Thoracic aorta (tissue), 2 donors: ENCODE measurements at places on chromosomes 6 and 20. TPM values are rescaled to one million over a fixed set of nuclear protein-coding genes. Genes with fewer than 3 reads are reported as not detected.

Gene CLIC5
- 2.2 TPM for total RNA-seq

Gene TFB1M
- total RNA-seq = 6.6 TPM

Gene TFAP2B
- total RNA-seq = not detected

Gene CAP2
- total RNA-seq = 20.8 TPM

DNA sequence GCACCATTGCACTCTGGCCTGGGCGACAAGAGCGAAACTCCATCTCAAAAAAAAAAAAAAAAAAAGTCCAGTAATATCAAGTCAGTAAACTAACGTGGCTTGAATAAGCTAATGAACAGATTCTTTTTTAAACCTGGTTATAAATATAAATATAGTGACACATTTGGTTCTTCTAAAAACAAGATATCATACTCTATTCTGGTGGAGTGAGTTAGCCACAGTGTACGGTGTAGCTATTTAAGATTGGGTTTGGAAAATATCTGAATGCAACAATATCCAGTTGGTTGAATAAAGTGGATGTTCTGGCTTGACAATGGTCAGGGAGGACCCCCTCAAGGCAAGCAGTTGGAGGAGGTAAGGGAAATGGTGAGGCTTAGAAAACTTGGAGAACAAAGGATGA, 5.9 kb upstream of the DEK start:
- DNase-seq = no peak

GRCh38 chr20:16057651-16058050, 515.6 kb downstream of the KIF16B start:
- no peak for DNase-seq

DNA sequence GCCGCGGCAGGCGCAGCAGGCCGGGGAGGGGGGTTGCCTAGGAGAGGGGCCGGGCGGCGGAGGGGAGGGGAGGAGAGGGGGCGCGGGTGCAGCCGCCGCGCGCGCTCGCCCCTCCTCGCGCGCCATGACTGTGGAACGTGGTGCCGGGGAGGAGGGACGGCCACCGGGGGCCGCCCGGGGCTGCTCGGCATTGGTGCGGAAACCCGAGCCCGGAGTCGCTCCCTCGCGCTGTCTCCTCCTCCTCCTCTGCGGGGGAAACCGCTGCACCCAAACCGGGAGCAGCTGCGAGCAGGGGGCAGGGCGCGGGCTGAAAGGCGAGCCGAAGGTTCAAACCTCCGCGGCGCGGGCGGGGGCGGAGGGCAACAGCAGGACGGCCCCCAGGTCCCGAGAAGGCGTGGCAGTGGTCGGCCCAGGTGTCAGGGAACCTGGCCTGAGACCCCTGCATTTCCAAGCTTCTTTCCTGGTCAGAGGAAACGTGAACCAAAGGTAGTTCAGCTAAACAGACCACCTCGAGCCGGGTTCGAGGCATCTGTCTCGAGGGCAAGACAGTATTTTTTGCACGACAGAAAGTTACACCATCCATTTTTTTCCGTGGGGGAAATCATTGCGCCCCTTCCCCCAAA, 1.4 kb upstream of the TRERF1 start:
- no peak for DNase-seq

DNA sequence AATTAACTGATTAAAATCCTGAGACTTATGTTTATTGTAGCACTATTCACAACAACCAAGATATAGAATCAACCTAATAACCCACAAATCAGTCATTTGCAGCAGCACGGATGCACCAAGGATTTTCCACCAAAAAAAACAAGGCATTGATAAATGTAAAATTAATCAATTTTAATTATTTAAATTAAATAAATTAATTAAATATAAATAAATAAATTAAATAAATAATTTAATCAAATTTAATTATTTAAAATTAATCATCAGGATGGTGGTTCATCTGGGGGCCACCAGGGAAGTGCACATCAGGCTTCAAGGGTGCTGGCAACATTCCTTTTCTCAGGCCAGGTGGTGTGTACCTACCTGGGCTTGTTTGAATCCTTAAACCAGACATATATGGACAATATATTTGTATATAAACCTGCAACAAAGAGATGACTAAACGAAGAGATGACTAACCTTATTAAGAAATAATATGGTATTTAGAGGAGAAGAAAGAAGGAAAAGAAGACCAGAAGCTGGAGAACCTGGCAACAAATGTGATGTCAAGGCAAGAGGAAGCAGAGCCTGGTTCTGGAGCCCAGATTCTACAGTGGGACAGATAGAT, 89.2 kb downstream of the CD164 start:
- DNase-seq = no peak
